Daoy (cell line): ENCODE measurements at places on chromosomes 5 and 9.
A peak's percentile ranks its signal among the peaks of the same experiment; 100 is the strongest.

- DNase-seq: no peak
Observed at GRCh38 chr5:17212996-17213395, 4.4 kb upstream of the BASP1 start.

DNA sequence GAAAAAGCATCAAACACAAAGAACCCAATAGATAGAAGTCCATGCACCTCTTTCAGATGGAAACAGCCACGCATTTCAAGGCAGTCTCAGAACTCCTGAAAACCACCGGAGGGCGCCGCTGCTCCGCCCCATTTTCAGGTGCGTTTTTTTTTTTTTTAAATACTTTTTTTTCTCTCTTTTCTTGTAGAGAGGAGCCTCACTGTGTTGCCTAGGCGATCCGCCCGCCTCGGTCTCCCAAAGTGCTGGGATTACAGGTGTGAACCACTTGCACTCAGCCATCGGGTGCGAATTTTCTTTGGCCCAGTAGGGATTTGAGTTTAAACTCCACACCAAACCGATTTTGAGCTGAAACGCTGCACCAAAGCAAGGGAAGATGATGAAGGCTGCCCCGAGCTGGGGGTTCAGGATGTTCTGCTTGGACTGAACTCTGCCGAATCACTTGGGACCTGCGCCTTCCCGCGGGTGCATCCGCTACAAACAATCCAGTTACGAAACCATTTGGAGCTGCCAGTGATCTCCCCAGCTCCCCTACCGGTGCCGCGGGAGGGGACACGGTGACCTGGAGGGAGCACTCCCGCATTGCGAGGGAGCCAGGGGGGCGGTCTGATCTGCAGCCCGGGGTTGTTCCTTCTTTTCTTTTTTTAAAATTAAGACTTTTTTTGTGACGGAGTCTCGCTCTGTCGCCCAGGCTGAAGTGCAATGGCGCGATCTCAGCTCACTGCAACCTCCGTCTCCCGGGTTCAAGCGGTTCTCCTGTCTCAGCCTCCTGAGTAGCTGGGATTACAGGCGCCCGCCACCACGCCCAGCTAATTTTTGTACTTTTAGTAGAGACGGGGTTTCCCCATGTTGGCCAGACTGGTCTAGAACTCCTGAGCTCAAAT, 1.4 kb downstream of the PTGR1 start:
- peak; percentile 74 for DNase-seq

DNA sequence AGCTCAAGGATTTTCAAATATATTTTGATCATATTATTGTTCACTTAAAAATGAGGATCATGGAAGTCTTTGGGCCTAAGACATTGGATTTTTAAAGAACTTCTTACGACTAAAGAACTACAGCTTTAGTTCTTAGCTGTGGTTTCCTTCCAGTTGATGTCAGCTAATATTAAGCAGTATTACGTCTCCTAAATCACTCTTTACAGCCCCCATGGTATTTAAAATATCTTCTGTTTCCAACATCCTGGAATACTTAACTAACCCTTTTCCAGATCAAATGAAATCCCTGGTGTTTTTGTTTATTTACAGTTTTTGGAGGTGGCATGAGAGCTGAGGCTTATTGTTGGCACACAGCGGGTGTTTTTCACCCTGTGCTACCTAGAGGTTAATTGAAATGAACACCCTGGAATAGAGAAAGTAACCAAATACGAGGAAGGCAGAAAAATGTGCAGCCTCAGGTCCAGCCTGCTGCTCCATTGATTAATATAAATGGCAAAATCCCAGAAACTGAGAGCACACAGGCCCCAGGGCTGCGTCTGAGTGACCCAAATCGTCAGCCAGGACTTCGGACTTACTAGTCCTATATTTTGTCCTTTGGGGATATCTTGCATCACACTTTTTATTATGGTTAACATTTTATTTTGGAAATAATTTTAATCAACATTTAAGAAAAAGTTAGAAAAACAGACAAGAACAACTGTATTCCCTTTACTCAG, 52.3 kb upstream of the ICE1 start:
- DNase-seq: no peak

DNA sequence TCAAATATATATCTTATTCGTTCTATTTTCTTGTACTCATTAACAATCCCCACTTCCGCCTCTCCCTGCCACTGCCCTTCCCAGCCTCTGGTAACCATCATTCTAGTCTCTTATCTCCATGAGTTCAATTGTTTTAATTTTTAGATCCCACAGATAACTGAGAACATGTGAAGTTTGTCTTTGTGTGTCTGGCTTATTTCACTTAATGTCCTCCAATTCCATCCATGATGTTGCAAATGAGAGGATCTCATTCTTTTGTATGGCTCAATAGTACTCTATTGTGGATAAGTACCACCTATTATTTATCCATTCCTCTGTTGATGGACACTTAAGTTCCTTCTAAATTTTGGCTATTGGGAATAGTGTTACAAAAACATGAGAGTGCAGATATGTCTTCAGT, 17.2 kb upstream of the CMYA5 start:
- no peak for DNase-seq

DNA sequence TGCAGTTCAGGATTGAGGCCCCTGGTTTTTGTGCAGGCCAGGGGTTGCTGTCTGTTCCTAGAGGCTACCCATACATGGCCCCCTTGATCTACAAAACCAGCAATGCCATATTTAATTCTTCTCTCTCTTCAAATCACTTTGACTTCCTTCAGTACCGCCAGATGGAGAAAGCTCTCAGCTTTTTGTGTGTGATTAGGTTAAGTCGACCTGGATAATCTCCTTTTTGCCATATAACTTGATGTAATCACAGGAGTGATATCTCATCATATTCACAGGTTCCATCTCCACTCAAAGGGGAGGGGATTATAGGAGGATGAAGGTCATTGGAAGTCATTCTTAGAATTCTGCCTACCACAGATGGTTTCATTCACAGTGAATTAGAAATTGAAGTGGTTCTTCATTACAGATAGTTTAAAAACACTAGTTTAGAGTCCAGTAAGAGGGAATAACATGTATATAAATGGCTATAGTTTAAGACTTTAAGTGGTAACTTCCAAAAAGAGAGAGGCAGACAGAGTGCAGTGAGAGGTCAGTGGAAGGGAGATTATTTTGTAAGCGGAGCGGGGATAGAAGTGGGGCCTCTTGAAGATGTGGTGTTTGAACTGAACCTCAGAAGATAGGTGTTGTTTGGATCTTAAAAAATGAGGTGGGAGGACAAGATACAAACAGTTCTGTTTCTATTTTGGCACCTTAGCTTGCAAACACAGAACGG, 85.9 kb downstream of the GALNT10 start:
- DNase-seq: no peak

DNA sequence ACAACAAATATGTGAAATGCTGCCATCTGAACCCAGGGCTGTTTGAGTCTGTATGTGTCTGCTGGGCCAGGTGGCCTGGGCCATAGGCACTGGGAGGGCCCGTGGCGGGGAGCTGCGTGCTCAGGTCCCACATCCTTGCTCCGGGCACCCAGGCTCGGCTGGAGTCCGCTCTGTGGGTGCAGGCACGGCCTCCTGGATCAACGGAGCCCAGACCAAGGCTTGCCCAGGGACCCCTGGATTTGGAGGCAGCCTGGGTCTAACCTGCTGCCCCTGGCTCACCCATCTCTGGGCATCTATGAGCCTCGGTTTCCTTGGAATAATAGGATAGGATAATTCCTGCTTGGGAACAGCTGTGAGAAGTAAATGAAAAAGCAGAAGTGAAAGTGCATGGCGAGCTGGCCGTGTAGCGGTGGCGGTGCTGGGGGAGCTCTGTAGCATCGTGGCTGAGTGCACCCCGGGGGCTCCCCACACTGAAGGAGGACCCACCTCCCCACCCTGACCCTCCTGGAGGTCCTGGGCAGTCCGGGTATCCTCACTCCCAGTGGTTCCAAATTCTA, 1.2 kb downstream of the CDHR2 start:
- DNase-seq: no peak

- no peak for DNase-seq
Observed at GRCh38 chr5:179261301-179262125, 83.7 kb downstream of the ADAMTS2 start.

GRCh38 chr9:87766697-87767096, 40.8 kb downstream of the CTSL start:
- DNase-seq: no peak
